ENCODE measurements at places on chromosomes 7 and 10. TPM values are rescaled to one million over a fixed set of nuclear protein-coding genes. Genes with fewer than 3 reads are reported as not detected.
A peak's percentile ranks its signal among the peaks of the same experiment; 100 is the strongest.

FOXI2 gene
- 0.16 TPM for total RNA-seq

H2BK1 gene
- not detected for total RNA-seq

- H3K36me3 ChIP-seq: no peaks in the 10 kb centered on the region
- no peak for DNase-seq
- no peak overlapping the region for H3K4me3 ChIP-seq
- H3K27ac ChIP-seq: peak overlapping the region; percentile 71
- H3K27me3 ChIP-seq: no peaks in the 10 kb centered on the region
Measured at GRCh38 chr10:119315128-119316001, 108.0 kb downstream of the GRK5 start.

ADGRA1 gene
- not detected for total RNA-seq

DNA sequence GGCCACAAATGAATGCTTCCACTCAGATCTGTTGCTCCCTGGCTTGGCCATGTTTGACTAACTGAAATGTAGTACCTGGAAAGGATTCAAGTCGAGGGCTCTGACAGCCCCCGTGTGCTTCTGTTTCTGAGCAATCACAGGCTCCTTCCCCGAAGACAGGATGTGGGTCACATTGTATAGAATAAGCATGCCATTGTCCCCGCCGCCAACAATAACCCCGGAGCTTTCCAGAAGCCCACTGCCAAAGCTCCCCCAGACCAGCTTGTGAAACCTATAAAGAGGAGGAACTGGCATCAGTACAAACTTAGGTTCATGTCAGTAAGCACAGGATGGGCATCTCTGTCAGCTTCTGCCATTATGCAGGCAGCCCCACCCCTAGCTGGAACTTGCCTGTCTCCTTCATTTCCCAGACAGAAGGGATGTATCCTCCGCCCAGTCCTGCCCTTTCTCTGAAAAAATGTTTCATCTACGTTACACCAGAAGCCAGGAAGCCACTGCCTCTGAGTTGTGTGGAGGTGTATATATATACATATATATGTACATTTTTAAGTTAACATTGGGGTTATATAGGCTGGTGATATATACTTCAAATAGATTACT lies 10.3 kb downstream of the SEC31B start:
- H3K4me3 ChIP-seq: no peak overlapping the region
- H3K27me3 ChIP-seq: no peaks in the 10 kb centered on the region
- H3K27ac ChIP-seq: no peak overlapping the region
- no peaks in the 10 kb centered on the region for H3K36me3 ChIP-seq

GRCh38 chr10:4749271-4749574 lies 76.8 kb upstream of the AKR1E2 start:
- no peaks in the 10 kb centered on the region for H3K36me3 ChIP-seq
- H3K27ac ChIP-seq: no peak overlapping the region
- no peaks in the 10 kb centered on the region for H3K27me3 ChIP-seq
- no peak overlapping the region for H3K4me3 ChIP-seq

DNA sequence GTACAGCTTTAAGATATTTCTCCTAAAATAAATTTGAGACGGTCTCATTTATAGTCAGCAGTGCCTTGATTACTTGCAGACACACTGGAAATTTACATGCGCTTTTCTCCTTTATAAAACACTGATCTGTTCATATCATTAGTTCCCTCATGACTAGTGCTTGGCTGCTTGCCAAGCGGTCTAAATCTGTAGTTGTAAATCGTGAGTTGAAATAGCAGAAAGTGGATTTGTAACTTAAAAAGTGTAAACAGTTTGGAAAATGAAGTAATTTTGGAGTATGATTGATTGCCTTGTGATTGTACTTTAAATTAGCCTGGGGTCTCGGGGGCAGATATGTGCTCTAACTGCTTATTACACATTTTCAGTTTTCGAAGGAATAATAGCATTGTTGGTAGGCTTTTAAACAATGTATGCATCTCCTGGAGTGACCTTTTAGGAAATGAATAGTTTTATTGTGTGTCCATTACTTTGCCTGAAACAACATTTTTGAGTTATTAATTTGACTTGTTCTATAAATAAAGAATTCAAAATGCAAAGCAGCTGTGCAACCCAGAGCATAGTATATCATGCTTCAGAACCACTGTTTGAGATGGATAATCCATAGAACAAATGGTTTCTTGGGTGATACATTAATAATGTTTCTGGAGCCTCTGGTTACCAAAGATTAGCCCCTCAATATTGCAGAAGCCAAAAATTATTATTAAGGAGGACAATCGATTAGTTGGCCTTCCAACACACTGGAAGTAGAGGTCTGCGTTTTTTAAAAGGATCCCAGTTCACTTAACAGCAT lies 73.3 kb downstream of the ARID5B start:
- no peak for DNase-seq
- peak overlapping the region; percentile 46 for H3K27ac ChIP-seq
- no peak overlapping the region for H3K4me3 ChIP-seq
- no peaks in the 10 kb centered on the region for H3K36me3 ChIP-seq
- no peaks in the 10 kb centered on the region for H3K27me3 ChIP-seq

STEAP4 gene
- total RNA-seq: 49.3 TPM

TFPI2 gene
- total RNA-seq: 46.7 TPM

DNA sequence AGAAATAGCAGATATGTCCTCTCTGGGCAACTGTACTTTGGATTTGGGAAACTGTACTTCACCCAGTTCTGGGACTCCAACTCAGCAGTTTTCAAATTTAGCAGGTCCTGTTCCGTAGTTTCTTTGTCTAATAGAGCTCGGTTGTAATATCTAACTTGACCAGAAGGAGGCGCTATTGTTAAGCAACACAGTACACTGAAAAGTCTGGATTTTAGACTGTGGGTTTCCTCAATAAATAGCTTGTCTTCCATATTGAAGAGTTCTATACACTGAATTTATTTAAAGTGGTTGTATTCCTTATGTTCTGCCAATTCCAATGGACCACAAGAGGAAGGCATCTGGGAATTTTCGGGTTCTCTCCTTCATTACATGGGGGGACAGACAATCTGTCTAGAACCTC lies 39.8 kb downstream of the ELFN1 start:
- DNase-seq: no peak
- H3K4me1 ChIP-seq: no peaks in the 10 kb centered on the region
- peaks cover under 1% of the 10 kb centered on the region for H3K27me3 ChIP-seq
- no peak overlapping the region for H3K4me3 ChIP-seq

DNA sequence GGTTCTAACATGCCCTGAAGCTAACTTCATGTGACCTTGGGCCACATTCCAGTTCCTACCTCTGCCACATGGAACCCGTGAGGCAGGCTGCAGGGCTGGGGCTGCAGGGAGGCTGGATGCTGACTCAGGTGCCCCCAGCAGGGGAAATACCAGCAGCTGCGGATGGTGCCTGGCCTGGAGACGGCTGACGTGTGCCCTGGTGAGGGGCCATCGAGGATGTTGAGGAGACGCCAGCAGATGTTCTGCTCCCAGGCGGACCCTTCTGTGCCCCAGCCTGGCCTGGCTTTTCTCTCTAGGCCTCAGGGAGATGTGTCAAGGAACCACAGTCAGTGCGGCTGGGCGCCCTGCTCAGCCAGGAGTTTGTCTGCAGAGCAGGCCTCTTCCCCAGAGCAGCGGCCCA lies 8.8 kb downstream of the BAG3 start:
- H3K36me3 ChIP-seq: no peaks in the 10 kb centered on the region
- no peak for DNase-seq
- no peak overlapping the region for H3K4me3 ChIP-seq
- H3K27ac ChIP-seq: peak overlapping the region; percentile 33

- H3K4me1 ChIP-seq: no peaks in the 10 kb centered on the region
- no peaks in the 10 kb centered on the region for H3K27me3 ChIP-seq
- H3K27ac ChIP-seq: no peak overlapping the region
- H3K36me3 ChIP-seq: no peaks in the 10 kb centered on the region
Measured at GRCh38 chr10:49269523-49269922, 29.4 kb upstream of the C10orf71 start.

ZEB1 gene
- total RNA-seq: 28.2 TPM

DNA sequence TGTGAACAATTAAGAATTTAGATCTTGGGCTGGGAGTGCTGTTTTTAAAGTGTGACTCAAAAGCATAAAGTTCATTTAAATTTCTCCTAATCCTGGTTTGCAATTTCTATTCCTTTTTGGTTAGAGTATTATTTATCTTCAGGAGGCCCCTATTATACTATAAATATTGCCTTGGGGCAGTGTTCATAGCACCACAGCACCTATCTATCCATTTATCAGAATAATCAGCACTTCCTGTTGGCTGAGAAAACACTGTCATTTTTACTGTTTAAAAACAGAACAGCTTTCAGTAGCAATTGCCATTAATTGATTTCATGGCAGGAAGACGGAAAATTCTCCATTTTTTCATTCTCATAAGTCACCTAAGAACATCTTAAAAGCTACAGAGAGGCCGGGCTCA lies 111.4 kb downstream of the KIAA1217 start:
- no peaks in the 10 kb centered on the region for H3K27me3 ChIP-seq
- H3K4me3 ChIP-seq: no peak overlapping the region
- no peaks in the 10 kb centered on the region for H3K36me3 ChIP-seq
- H3K27ac ChIP-seq: no peak overlapping the region

OGDHL gene
- not detected for total RNA-seq

C10orf53 gene
- total RNA-seq: not detected

KCND2 gene
- 1.9 TPM for total RNA-seq

GRCh38 chr7:75048435-75049379 lies 24.9 kb downstream of the RCC1L start:
- no peak for DNase-seq
- H3K36me3 ChIP-seq: no peaks in the 10 kb centered on the region
- H3K4me1 ChIP-seq: no peaks in the 10 kb centered on the region
- H3K27ac ChIP-seq: peak overlapping the region; percentile 77

GRCh38 chr10:69392481-69393000 lies 24.2 kb downstream of the TACR2 start:
- no peaks in the 10 kb centered on the region for H3K4me1 ChIP-seq
- no peak overlapping the region for H3K4me3 ChIP-seq
- H3K36me3 ChIP-seq: no peaks in the 10 kb centered on the region
- H3K27me3 ChIP-seq: no peaks in the 10 kb centered on the region
- peak overlapping the region; percentile 59 for H3K27ac ChIP-seq

CYP17A1 gene
- not detected for total RNA-seq

DNA sequence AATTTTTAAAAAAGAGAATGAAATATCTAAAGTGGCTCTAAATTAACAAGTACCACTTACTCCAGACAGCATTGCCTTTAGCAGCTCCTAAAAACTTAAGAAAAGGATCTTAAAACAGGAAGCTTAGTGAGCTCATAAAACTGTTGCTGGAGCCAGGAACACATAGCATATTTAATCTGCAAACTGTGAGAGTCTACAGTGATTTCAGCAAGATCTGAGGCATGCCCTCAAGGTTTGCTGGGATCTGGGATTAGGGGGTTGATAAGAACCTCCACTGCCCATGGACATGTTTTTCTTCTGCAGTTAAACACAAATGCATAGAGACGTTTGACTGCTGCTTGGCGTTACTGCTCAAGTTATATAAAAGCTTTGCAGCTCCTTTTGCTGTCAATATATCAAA lies 3.8 kb downstream of the GLI3 start:
- H3K36me3 ChIP-seq: no peaks in the 10 kb centered on the region
- peak overlapping the region; percentile 11 for H3K27ac ChIP-seq
- H3K4me3 ChIP-seq: peak overlapping the region; percentile 20
- no peak for DNase-seq
- H3K4me1 ChIP-seq: no peaks in the 10 kb centered on the region
- peaks cover 11% of the 10 kb centered on the region for H3K27me3 ChIP-seq

GRCh38 chr10:21495002-21495751 lies 30.3 kb downstream of the SKIDA1 start:
- H3K27me3 ChIP-seq: no peaks in the 10 kb centered on the region
- no peaks in the 10 kb centered on the region for H3K4me1 ChIP-seq
- peak overlapping the region; percentile 46 for H3K27ac ChIP-seq

CYP3A4 gene
- total RNA-seq: 0.59 TPM

DNA sequence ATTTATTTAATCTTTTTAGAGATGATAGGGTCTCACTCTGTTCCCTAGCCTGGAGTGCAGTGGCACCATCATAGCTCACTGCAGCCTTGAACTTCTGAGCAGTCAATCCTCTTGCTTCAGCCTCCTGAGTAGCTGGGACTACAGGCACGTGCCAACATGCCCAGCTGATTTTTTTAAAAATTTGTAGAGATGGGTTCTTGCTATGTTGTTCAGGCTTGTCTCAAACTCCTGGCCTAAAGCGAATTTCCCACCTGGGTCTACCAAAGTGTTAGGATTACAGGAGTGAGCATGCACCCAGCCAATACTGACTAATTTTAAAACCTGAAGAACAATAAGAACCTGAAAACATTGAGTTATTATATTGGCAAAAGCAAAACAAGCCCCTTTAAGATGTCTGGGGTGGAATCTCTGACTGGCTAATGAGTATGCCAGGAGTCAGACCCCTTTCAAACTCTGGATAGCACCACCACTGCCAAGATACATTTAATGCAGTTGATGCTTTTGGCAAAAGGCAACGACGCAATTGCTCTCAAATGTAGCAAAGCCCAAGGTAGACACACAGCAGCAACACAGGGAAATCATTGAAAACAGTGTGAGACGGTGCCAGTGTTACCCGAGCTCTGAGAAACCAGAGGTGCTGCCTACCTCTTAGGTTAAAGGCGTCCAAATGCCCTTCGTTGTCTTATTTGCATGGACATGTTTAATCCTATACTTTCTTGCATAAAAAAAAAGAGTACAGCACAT lies 40.7 kb upstream of the TOMM7 start:
- no peaks in the 10 kb centered on the region for H3K36me3 ChIP-seq
- H3K4me1 ChIP-seq: no peaks in the 10 kb centered on the region
- no peak overlapping the region for H3K27ac ChIP-seq
- DNase-seq: no peak
- no peak overlapping the region for H3K4me3 ChIP-seq
- no peaks in the 10 kb centered on the region for H3K27me3 ChIP-seq

PNLIP gene
- total RNA-seq: not detected

RGR gene
- 0.33 TPM for total RNA-seq

GRCh38 chr7:113128031-113128430 lies 9.7 kb upstream of the SMIM30 start:
- no peaks in the 10 kb centered on the region for H3K27me3 ChIP-seq
- DNase-seq: no peak
- no peak overlapping the region for H3K27ac ChIP-seq

GRCh38 chr7:104272767-104273384 lies 55.5 kb upstream of the LHFPL3 start:
- no peaks in the 10 kb centered on the region for H3K27me3 ChIP-seq
- no peak overlapping the region for H3K4me3 ChIP-seq
- H3K36me3 ChIP-seq: no peaks in the 10 kb centered on the region

DNA sequence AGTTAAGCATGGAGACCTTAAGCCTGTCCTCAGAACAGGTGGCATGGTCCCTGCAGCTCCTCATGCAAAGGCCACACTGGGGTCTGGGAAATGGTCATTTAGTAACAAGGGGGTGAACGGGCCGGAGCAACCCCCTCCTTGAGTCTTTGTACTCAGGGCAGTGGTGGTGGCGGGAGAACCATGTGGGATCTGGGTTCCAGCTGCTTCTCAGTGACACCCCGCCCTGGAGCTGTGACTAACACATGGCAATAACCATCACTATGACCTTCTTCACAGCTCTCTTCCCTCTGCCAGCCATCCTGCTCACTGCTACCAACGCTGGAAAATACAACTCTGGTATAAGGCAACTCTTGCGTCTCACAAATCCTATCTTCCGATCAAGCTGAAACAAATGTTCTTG lies 203.4 kb upstream of the FRMD4A start:
- no peak for DNase-seq

CDC14C gene
- total RNA-seq: not detected

ACHE gene
- 3.2 TPM for total RNA-seq

GPR26 gene
- total RNA-seq: not detected

GRCh38 chr10:69102440-69102839 lies 14.5 kb downstream of the SRGN start:
- no peaks in the 10 kb centered on the region for H3K36me3 ChIP-seq
- no peak overlapping the region for H3K27ac ChIP-seq
- no peaks in the 10 kb centered on the region for H3K27me3 ChIP-seq
- H3K4me3 ChIP-seq: no peak overlapping the region
- DNase-seq: no peak

GRCh38 chr10:93417266-93417665 lies 64.9 kb downstream of the MYOF start:
- DNase-seq: no peak
- H3K36me3 ChIP-seq: no peaks in the 10 kb centered on the region
- H3K4me3 ChIP-seq: no peak overlapping the region

Data from breast epithelium (tissue), 4 donors.